NCI-H2107 (cell line): ENCODE measurements at places on chromosomes 1 and 21.
A peak's percentile ranks its signal among the peaks of the same experiment; 100 is the strongest.

DNA sequence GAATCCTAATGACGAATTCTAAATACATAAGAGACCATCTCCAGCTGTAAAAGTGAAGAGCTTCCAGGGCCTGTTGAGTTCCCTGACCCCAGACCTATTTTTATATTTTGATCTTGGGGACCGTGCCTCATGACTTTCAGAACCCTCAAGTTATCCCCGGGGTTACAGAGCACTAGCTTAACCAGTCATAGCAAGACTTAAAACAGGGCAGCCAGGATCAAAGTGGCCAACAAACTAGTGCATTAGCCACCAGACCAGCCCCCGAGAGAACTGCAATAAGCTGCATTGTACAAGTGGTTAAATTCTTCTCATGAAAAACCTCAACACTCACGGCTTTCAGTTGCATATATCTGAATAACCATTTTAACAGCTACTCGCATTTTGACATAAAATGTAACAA is 183.0 kb downstream of the BARHL2 start:
- DNase-seq = no peak

DNA sequence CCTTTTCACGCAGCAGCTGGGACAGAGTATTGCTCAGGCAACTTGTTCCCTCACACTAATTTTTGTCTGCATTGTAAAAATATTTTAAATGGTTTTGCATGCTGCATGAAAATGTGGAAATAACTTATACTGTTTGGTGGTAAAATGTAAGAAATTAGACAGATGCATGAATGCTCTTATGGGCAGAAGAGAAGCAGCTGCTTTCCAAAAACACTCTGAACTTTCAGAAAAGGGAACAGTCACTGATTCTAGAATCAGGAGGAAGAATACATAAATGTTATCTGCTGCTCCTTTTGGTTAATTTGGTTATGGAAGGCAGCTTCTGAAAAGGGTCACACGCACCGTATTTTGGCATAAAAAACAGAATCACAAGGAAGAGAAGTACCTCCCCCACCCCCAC is 87.0 kb upstream of the RUNX1 start:
- no peak for DNase-seq

- no peak for DNase-seq
These were observed 50.5 kb downstream of the RASSF5 start for GRCh38 chr1:206557636-206558473.

- DNase-seq = no peak
These were observed 30.6 kb downstream of the LDLRAP1 start for GRCh38 chr1:25573961-25574360.

- no peak for DNase-seq
These were observed 168.9 kb upstream of the C21orf91 start for GRCh38 chr21:17988102-17988437.

- DNase-seq = no peak
These were observed 186.3 kb downstream of the NFIA start for GRCh38 chr1:61268546-61269240.

- no peak for DNase-seq
These were observed 13.0 kb downstream of the TIE1 start for GRCh38 chr1:43313771-43314170.

DNA sequence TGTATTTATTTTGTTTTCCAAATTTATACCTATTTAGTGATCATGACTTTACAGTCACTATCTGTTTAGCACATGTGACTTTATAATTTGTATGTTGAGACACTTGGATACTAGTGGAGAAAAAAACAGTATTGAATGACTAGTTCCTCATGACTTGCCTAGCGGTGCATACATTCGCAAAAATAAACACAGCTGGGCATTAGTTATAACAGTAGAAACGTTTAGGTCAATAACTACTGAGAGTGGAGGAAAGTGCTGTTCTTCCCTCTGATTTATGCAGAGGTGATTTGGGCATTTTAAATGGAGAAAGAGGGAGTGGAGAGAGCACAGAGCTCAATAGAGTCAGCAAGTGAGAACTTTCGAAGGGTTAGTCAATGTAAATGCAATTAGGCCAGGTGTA is 1679.0 kb upstream of the B3GALT2 start:
- DNase-seq = no peak

- no peak for DNase-seq
These were observed 36.8 kb upstream of the LAMC2 start for GRCh38 chr1:183149273-183149672.

- no peak for DNase-seq
These were observed 150.3 kb downstream of the TNFSF18 start for GRCh38 chr1:172900376-172900997.

GRCh38 chr1:175172503-175172902 is 20.1 kb downstream of the KIAA0040 start:
- DNase-seq = peak; percentile 51

- DNase-seq = no peak
These were observed 698 bp upstream of the UCK2 start for GRCh38 chr1:165826565-165827267.

DNA sequence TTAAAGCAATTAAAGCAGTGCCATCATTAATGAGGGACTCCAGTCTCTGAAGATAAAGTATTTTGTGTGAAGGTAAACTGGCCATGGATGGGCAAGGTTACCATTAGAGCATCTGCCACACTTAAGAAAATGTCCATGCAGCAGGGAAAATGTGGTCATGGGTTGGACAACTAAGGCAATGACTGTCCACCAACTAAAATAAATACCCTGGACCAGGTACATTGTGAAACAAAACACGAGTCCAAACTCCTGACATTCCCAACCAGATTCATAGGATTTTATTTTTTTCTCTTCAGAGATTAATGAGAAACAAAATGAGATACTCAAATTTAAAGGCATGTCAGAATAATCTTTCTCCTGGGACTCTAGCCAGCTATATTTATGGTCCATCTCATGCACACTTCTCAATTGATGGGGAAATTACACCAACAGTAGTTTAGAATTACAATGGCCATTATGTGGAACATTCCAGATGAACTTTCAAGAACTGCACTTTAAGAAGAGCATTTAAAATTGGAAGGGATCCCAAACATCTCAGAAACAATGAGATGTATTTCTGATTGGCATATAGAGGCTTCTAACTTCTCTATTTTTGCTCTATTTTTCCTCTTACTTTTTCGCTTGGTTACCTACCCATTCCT is 8.1 kb downstream of the GBP7 start:
- DNase-seq = no peak

DNA sequence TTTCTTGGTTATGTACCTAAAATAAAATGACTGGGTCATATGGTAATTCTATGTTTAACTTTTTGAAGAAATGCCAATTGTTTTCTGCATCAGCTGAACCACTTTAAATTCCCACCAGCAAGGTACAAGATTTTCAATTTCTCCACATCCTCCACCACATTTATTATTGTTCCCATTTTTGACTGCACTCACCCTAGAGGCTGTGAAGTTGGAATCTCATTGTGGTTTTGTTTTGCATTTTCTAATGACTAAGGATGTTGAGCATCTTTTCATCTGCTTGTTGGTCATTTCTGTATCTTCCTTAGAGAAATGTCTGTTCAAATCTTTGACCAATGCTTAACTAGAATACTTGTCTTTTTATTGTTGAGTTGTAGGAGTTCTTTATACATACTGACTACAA is 72.5 kb downstream of the ASTN1 start:
- no peak for DNase-seq

DNA sequence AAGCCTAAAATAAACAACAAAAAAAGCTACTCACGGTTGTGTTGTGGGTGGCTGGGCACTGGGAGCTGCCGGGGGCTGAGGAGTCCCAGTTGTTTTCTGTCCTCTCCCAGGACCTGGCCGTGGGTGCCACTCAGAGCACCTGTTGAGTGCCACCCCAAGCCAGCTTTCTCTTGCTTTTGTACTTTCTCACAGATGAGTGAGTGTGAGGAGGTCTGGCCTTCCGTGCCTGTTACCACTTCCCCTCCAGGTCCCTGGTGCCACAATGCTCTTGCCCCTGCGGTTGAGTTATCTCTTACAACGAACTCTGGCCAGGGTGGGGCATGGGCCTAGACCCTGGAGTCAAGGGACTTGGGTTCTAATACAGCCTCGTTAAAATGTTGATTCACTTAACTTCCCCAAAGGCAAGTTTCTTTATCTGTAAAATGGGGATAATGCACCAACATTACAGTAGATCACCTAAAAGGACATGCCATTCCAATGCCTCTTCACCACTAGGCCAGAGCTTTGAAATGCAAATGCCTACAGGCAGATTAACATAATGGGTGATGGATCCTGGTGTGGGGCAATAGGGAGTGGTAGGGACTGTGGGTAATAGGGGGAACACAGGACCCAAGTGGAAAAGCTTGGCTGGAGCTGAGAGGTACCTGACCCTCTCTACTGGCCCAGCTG is at the start of gene CNR2:
CNR2 (minus strand) TSS at position 151 of the 669 bp plus-strand sequence. CDS start 37,745 bp downstream, outside the sequence.
- no peak for DNase-seq
